Ovary (tissue), 10 donors: ENCODE measurements at places on chromosomes 7 and 10. TPM values are rescaled to one million over a fixed set of nuclear protein-coding genes. Genes with fewer than 3 reads are reported as not detected.

Gene WASL
- 45.0 TPM for total RNA-seq

Gene TFR2
- total RNA-seq, result not detected

DNA sequence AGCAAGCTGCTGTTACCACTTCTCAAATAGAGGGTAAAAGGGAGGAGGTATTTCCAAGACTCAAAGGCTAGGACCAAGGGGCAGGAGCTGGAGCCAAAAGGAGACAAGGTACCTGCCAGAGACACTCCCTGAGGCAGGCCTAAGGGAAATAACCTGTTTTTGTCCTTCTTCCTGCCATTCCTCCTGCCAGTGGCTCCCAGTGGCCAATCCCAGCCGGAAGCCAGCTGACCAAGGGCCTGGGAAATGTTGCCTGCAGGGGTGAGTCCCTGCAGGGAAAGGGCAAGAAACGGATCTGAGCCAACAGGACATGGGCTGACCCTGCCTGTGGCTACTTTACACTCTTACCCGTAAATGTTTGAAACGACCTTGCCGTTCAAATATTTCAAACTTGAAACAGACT, 3.5 kb downstream of the CYTH3 start:
- H3K27ac ChIP-seq, result no peak overlapping the region
- no peaks in the 10 kb centered on the region for H3K27me3 ChIP-seq
- H3K36me3 ChIP-seq, result no peaks in the 10 kb centered on the region
- no peak overlapping the region for H3K4me3 ChIP-seq
- H3K4me1 ChIP-seq, result peaks cover 10% of the 10 kb centered on the region
- no peak for DNase-seq

GRCh38 chr10:96118604-96119450, 11.3 kb upstream of the ZNF518A start:
- H3K4me3 ChIP-seq, result no peak overlapping the region
- H3K36me3 ChIP-seq, result no peaks in the 10 kb centered on the region
- no peak for DNase-seq
- H3K27ac ChIP-seq, result no peak overlapping the region

Gene VENTX
- 1.6 TPM for total RNA-seq

DNA sequence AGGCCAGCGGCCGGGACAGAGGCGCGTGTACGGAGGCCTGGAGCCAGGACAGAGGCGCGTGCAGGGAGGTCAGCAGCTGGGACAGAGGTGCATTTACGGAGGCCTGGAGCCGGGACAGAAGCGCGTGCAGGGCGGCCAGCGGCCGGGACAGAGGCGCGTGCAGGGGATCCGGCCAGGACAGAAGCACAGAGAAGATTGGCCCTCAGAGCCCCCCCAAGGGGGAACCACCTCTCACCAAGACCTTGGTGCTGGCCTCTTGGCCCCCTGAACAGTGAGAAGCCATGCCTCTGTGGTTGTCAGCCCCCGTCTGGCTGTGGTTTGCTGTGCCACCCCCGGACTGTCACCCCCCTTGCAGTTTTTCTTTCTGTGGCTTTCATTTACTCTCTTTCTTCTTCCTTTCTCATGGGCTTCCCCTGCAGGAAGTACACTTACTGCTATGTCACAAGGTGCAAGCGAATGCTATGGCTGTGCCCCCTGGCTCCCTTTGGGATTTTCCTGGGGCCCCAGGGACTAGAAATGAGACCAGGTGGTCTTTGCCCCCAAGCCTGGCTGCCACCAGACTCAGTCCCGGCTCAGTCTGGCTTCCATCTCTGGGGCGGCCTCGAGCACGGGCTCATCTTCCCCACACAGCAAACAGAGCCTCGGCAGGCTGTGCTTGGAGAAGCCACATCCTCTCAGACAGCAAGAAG, 41.1 kb downstream of the INSIG1 start:
- DNase-seq, result no peak
- no peak overlapping the region for H3K4me3 ChIP-seq
- H3K27me3 ChIP-seq, result no peaks in the 10 kb centered on the region

DNA sequence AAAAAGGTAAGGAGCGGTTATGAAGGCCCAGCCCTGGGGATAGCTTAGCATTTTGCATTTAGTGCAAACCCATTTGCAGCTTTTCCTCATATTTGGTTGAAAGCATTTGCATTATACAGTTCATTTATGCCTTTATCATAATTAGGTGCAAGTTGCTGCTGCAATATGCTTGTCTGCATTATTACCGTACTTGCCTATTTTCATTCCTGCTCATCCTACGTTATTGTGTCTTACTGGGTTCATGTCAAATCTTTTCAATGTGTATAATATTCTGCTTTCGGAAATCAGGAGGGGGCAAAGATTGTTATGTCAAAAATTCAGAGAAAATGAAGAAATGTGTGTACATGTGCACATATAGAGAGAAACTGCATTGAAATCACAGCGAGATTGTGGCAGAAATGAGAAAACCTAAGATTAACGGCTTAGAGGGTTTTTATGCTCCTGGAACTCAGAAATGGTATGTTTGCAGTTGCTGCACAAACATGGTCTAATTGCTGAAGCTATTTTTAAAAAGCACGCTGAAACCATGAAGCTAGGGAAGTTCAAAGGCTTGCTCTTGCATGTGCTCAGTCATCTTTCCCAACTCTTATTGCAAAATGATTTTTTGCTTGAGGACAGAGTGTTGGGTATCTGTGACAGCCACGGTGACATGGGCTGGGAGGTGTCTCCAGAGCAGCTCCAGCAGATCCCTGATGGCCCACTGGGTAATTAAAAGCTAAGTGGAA, 613.2 kb downstream of the SDK1 start:
- no peak for DNase-seq
- no peaks in the 10 kb centered on the region for H3K36me3 ChIP-seq
- H3K4me1 ChIP-seq, result no peaks in the 10 kb centered on the region
- no peak overlapping the region for H3K27ac ChIP-seq
- no peaks in the 10 kb centered on the region for H3K27me3 ChIP-seq

DNA sequence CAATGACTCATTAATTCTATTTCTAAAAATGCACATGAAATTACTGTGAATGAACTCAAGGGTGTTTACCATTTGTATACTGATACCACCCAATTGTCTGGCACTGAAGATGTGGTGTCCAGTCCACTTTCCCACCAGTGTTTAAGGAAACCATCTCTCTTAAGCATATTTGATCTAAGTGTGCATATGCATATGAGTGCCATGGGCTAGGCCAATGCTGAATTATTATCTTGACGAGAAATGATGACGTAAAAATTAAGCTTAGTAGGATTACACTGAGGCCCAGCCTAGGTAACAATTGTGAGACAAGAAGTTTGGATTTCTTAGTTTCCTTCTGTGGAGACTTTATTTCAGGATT, 59.7 kb downstream of the SVIL start:
- H3K36me3 ChIP-seq, result no peaks in the 10 kb centered on the region
- H3K27ac ChIP-seq, result no peak overlapping the region
- H3K4me1 ChIP-seq, result no peaks in the 10 kb centered on the region
- no peaks in the 10 kb centered on the region for H3K27me3 ChIP-seq
- no peak overlapping the region for H3K4me3 ChIP-seq
- no peak for DNase-seq

- H3K27ac ChIP-seq, result no peak overlapping the region
- H3K4me3 ChIP-seq, result no peak overlapping the region
- H3K4me1 ChIP-seq, result no peaks in the 10 kb centered on the region
- no peak for DNase-seq
Measured at GRCh38 chr10:30744106-30744505, 114.6 kb upstream of the LYZL2 start.
